ENCODE measurements at places on chromosomes 6 and 20. TPM values are rescaled to one million over a fixed set of nuclear protein-coding genes. Genes with fewer than 3 reads are reported as not detected.

PLCB1 gene
- 0.54 TPM for total RNA-seq

BTBD3 gene
- total RNA-seq, result 20.4 TPM

TRIM31 gene
- 2.0 TPM for total RNA-seq

NKAIN4 gene
- 6.8 TPM for total RNA-seq

PI16 gene
- not detected for total RNA-seq

WFDC10B gene
- not detected for total RNA-seq

MAK gene
- 0.13 TPM for total RNA-seq

TXLNB gene
- total RNA-seq, result not detected
